ENCODE measurements at places on chromosomes 5 and 9.

DNA sequence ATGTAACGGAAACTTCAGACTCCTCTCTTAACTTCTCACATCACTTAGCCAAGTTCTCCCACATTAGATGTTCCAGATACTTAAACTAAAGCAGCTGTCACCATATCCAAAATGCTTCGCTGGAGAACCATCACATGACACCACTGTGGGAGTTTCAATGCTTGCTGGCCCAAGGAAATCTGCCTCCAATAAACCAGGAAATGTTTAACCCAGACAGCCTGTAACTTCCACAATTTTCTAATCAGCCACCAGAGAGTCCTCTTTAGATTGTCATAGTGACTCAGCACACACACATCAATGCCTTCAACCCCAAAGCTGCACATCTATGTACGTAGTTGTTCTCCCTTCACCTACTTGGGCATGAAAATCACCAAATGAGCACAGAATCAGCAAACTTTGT lies 118.7 kb downstream of the LPAR1 start:
- no peak for DNase-seq

- no peak for DNase-seq
These were observed 1.6 kb downstream of the WDR38 start for GRCh38 chr9:124854822-124855221.

GRCh38 chr9:134486143-134486591 lies 155.4 kb upstream of the COL5A1 start:
- DNase-seq, result no peak

DNA sequence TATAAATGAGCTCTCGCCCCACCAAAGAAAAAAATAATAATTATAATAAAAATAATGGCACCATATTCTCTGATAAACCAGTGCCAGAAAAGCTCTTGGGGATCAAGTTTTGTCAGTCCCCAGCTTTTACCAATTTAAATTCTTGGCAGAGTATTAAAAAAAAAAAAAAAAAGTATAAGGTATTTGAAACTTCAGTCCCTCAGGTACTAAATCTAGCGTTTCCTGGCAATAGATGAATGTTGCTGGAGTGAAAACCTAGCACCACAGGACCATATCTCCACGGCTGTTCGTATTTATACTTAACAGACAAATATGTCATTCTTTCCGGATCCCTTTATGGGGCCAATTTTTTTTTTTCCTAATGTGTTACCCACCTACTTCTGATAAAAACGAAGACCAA lies 646.2 kb downstream of the CCDC171 start:
- DNase-seq, result no peak

- no peak for DNase-seq
These were observed 33.4 kb downstream of the TJP2 start for GRCh38 chr9:69207503-69207902.
